Tongue (tissue), 3 donors: ENCODE measurements at places on chromosomes 5 and 9. TPM values are rescaled to one million over a fixed set of nuclear protein-coding genes. Genes with fewer than 3 reads are reported as not detected.

The RNF180 gene
- 7.3 TPM for total RNA-seq

The SLC6A3 gene
- 0.10 TPM for total RNA-seq

The PRUNE2 gene
- 26.3 TPM for total RNA-seq

The CD72 gene
- 1.7 TPM for total RNA-seq

The GRXCR2 gene
- not detected for total RNA-seq

The GPX8 gene
- 61.1 TPM for total RNA-seq

The MAMDC4 gene
- total RNA-seq = 3.8 TPM

The ZNF608 gene
- 37.8 TPM for total RNA-seq

The PCSK5 gene
- total RNA-seq = 35.1 TPM

The LCN15 gene
- total RNA-seq = not detected

The STRBP gene
- total RNA-seq = 26.3 TPM

The TAS2R1 gene
- not detected for total RNA-seq

The MSX2 gene
- 0.62 TPM for total RNA-seq

The IL4 gene
- total RNA-seq = not detected

The PCDHA5 gene
- 0.41 TPM for total RNA-seq

The FAXDC2 gene
- 18.9 TPM for total RNA-seq

The PRKACG gene
- total RNA-seq = not detected

The SHLD3 gene
- total RNA-seq = 5.7 TPM

The CDH12 gene
- total RNA-seq = 0.72 TPM

The AQP7 gene
- total RNA-seq = 8.4 TPM
